ENCODE measurements at places on chromosomes 1 and 21. TPM values are rescaled to one million over a fixed set of nuclear protein-coding genes. Genes with fewer than 3 reads are reported as not detected.

GRCh38 chr1:61332196-61332753 is 249.9 kb downstream of the NFIA start:
- DNase-seq, result no peak

The CTSS gene
- total RNA-seq, result not detected

The SPRR1A gene
- not detected for total RNA-seq

DNA sequence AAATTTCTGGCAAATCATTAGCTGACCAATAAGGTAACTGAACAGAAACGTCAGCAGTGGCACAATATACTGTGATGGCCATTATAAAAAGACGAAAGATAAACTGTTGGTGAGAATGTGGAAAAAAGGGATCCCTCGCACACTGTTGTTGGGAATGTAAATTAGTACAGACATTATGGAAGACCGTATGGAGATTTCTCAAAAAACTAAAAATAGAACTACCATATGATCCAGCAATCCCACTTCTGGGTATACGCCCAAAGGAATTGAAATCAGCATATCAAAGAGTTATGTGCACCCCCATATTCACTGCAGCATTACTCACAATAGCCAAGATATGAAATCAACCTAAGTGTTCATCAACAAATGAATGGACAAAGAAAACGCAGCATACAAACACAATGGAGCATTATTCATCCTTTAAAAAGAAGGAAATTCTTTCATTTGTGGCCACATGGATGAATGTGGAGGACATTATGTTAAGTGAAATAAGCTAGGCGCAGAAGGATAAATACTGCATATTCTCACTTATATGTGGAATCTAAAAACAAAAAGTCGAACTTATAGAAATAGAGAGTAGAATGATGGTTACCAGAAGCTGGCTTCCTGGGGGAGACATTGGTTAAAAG is 257.7 kb downstream of the RHOU start:
- no peak for DNase-seq

DNA sequence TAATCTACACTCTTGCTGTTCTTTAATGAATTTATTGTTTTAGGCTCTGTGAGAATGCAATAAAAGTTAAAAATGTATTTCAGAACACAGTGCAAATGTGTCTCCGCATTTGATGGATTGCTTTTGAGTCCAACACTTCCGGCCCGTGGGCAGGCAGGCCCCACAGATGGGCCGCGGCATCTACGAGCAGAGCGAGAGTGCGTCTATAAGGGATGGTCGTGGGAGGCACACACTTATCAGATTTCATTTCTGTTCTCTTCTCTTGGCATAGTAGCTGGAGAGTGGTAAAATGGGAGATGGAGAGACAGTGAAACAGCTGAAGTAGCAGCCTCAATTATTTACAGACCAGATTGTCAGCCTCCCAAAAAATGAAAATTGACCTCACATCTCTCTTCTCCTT is 134.2 kb downstream of the NAV1 start:
- DNase-seq, result no peak

DNA sequence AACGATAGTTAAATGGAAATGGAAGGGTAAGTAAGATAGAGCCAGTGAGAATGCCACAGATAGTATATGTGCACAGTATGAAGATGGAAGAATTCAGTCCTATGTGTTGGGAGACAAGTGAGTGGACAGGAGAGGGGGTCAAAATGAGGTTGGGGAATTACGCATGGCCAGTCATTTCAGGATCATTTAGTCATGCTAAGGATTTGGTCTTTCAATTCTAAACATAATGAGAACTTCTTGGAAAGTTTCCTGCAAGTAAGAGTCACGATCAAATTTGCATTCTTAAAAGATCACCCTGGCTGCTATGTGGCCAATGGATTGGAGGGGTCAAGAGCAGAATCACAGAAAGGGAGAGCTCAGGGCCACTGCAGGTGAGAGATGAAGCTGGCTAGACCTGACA is 64.0 kb upstream of the KCNK2 start:
- no peak for DNase-seq

The NUP210L gene
- total RNA-seq, result 0.07 TPM

DNA sequence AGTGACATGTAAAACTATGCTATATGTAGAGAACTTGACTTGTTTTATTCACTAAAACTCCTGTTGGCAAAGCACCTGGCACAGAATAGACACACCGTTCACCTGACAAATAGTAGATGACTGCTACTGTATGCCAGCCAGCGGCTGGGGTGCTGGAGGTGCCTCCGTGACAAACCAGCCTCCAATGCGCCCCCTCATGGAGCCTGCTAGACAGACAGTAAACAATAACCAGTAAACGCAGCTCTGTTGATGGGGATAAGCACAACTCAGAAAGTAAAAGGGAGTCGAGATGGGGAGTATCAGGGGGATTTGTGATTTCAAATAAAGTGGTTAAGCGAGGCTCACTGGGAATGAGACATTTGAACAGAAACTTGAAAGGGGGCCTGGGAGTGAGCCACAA is 107.2 kb downstream of the PRDM2 start:
- DNase-seq, result peak; percentile 89

The CD5L gene
- total RNA-seq, result not detected

The PDPN gene
- 29.9 TPM for total RNA-seq

The C1orf216 gene
- total RNA-seq, result 14.3 TPM

The HCRTR1 gene
- not detected for total RNA-seq

DNA sequence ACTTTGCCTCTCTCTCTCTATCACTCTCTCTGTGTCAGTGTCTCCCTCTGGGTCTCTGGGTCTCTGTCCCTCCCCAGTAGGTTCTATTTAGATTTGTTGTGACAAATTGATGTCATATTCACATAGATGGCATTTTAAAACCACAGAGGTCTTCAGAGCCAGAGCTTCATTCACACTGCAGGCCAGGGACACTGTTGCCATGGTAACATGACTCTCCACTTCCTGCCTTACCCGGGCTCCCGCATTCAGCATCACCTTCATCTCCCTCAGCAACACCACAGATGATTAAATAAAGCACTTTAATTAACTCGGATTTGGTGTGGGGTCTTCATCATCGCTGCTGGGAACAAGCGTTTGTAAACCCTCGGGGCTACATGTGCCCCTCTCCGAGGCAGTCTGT is 132.6 kb downstream of the ETS2 start:
- peak; percentile 61 for DNase-seq

The CAPZA1 gene
- total RNA-seq, result 130 TPM

DNA sequence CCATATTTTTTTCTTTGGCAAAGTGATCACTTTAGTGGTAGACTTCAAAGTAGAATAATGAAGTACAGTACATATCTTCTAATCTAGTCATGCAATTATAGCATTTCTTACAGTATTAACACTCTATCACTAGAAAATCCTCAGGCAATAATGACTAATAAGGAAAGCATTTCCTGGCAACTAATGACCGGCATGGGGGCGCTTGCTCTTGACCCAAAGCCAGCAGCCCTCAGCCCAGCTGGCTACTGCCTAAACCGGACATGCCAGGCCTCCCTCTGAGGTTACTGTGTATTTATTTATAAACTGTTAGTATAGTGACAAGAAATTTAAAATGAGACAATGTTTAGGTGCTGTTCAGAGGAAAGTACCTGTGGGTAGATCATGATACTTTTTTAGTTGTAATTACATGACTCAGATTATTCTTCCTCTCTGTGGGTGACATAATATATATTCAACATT is 633.8 kb downstream of the PTPRC start:
- DNase-seq, result peak; percentile 75

- DNase-seq, result peak; percentile 94
These were observed 4.3 kb downstream of the RUSC1 start for GRCh38 chr1:155324717-155325602.

- no peak for DNase-seq
These were observed 64.1 kb upstream of the ACOT11 start for GRCh38 chr1:54483875-54484437.

The OR10K2 gene
- total RNA-seq, result not detected

The RGS4 gene
- total RNA-seq, result 0.56 TPM

DNA sequence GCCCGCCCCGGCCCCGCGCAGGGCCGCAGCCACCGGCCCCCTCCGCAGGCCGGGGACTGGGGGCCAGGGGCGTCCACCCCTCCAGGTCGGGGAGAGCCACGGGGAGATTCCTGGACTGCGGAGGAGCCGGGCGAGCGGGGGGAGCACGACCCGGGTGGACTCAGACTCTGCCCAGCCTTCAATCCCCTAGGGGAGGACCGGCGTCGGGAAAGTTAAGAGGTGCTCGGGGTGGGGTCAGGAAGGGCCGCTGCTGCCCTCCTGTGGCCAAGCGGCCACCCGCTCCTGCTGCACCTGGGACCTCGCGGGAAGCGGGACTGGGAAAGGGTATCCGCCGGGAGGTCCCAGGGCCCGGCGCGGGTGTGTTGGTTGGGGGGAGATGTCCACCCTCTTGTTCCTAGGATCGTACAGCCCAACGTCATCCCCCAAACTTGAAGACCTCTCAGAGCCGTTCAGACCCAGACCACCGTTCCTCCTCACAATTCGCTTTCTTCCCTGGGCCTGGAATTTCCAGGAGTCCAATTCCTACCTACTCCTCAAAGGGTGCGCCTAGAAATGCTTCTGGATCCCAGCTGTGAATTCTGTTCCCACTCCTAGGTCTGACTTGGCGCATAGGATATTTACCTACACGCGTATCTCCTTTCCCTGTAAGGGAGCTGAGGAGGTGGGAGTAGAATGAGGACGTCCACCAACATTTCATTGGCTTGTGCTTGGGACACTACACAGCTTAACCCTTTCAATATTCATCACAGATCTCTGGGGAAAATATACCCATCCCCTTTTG is 484 bp upstream of the RHOC start:
- DNase-seq, result peak; percentile 97

The NFIA gene
- 2.0 TPM for total RNA-seq

Data from endodermal cell (in vitro differentiated cells).